Activated gamma-delta T cell (primary cell): ENCODE measurements at places on chromosomes 7 and 10.

GRCh38 chr10:132193907-132194552, 7.3 kb downstream of the DPYSL4 start:
- DNase-seq, result no peak

DNA sequence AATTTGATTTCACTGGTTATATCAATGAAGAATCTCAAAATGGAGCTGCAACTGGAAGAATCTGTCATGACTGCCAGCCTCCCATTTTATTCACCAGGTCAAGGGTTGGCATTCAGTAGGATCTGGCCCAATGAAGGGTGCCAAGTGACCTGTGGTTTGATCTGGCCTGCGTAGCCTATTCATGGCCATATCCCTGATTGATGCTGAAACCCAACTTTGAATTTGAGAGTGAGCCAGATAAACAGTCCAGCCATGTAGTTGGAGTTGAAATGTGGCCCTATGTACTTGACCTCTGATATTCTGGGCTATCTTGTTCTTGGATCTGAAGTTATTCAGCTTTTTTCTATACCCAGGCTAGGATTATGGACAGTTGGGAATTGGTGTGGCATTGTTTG, 1.5 kb downstream of the MKLN1 start:
- no peak for DNase-seq

GRCh38 chr10:21516242-21517131, 9.0 kb downstream of the SKIDA1 start:
- DNase-seq, result peak; percentile 39

DNA sequence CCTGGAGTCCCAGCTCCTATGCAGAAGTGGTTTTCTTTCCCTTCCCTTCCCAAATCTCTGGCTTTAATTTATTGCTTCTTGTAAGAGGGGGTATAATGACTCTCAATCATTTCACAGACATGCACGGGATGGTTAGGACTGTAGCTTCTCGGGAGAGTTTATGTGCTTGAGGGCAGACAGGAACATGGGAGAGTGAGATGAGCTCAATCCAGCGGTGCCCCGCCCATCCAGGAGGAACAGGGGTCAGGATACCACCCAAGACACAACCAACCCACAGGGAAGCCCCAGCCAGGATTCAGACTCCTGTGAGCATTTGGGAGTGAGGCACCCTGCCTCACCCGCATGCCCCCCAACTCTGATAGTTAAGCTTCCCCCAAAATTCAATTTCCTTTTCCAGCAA, 33.7 kb upstream of the GATAD1 start:
- no peak for DNase-seq

DNA sequence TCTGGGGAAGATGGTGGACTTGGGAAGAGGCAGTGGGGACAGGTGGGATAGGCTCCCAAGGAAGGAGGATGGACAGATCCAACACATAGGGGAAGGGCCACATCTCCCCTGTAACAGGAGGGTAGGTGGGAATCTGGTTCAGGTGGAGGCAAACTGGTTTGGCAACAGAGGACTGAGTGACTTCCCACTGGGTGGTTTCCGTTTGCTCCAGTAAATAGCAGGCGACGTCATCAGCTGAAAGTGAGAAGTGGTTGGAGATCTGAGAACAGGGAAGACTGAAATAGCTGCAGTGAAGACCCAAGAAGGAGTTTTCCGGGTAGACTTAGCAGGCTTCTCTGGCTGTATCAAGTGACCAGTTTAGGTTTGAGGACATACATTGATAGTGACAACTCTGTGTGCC, 504.4 kb downstream of the GALNT17 start:
- DNase-seq, result no peak

GRCh38 chr10:28910956-28911355, 233.6 kb downstream of the BAMBI start:
- no peak for DNase-seq

DNA sequence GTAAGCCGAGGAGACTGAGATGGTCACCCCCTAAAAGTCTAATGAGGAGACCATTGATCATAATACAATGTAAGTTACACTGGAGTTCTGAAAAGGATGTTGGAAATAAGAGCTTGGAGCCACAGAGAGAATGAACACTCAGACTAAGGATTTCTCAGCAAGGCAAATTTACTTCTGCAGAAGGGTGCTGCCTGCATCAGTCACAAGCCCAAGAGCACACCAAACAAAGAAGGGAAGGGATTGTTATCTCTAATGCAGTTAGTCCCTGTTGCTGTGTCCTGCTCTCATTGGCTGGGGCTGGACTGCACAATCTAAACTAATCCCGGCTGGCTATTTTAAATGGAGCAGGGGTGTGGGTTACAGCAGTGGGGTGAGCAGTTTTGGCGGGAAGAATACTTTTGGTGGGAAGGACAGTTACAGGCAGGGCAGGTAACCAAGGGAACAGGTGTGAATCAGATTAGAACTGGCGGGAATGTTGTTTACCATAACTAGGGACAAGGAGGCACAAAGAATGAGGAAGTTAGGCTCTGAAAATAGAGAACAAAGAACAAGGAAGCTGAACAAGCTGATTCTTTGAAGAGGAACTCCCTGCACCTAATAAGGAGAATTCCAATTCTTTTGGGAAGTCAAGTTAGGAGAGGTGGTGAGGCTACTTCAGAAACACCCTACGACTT, 30.3 kb upstream of the TRIM24 start:
- DNase-seq, result no peak

DNA sequence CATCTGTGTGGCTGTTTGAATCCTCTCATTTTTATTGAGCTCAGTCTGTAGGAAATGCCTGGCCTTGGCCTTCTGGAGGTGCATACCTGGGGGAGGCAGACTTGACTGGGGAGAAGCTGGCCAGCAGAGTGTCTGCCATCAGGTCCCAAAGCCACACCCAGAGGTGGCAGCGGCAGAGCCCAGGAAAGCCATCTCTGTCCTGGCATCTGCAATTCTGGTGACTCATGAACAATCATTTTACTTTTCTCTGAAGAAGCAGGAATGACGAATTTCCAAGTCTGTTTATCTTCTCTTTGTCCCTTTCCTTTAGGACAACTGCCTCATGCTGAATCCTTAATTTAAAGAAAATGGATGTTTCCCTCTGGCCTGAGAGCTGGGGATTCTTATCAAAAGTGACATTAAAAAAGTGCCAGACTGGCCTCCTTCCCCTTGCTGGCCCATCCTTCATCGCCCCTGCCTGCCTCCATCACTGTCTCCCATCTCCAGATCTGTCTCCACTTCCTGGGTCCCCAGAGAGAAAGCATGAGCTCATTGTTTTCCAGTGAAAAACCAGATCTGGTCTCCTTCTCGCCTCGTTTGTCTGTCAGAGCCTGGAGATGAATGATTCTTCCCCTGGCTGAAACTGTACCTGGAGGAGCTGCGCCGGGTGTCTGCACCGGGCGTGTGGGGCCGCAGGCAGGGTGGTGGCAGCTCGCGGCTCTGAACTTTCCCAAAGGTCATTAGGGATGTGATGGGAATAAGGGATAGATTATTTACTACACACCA, 124.5 kb downstream of the TMEM178B start:
- DNase-seq, result no peak

GRCh38 chr7:135169964-135170273, 588 bp downstream of the CYREN start:
- DNase-seq, result no peak

GRCh38 chr10:26881600-26882331, 21.0 kb upstream of the ABI1 start:
- no peak for DNase-seq

DNA sequence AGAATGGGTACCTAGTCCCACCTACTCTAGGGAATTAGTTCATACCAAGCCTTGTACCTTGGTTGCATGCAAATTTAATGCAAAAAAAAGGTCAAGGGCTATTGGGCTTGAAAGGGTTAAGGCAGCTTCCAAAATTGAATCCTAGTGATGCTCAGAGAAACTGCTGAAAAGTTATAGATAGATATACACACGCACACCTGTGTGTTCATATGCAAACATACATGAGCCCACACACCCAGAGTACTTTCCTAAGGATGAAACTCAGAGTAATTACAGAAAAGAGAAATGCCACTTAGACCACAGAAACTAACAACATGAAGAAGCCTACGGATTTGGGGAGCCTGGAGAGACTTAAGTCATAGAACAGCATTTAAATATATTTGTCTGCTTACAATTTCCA, 1.5 kb downstream of the SLC25A13 start:
- DNase-seq, result no peak

GRCh38 chr10:90947030-90947960, 26.4 kb upstream of the ANKRD1 start:
- DNase-seq, result no peak

- DNase-seq, result no peak
Observed at GRCh38 chr7:126228356-126229061, 1024.2 kb downstream of the GRM8 start.

GRCh38 chr7:36091874-36092176, 61.2 kb upstream of the EEPD1 start:
- no peak for DNase-seq

- DNase-seq, result no peak
Observed at GRCh38 chr7:52146871-52147634, 830.4 kb upstream of the COBL start.

- no peak for DNase-seq
Observed at GRCh38 chr7:80719261-80719660, 80.8 kb downstream of the CD36 start.

- DNase-seq, result no peak
Observed at GRCh38 chr10:129888784-129889616, 75.1 kb downstream of the EBF3 start.

- no peak for DNase-seq
Observed at GRCh38 chr7:38461887-38462286, 169.3 kb downstream of the AMPH start.

GRCh38 chr10:75243426-75243825, 7.7 kb upstream of the COMTD1 start:
- DNase-seq, result no peak

DNA sequence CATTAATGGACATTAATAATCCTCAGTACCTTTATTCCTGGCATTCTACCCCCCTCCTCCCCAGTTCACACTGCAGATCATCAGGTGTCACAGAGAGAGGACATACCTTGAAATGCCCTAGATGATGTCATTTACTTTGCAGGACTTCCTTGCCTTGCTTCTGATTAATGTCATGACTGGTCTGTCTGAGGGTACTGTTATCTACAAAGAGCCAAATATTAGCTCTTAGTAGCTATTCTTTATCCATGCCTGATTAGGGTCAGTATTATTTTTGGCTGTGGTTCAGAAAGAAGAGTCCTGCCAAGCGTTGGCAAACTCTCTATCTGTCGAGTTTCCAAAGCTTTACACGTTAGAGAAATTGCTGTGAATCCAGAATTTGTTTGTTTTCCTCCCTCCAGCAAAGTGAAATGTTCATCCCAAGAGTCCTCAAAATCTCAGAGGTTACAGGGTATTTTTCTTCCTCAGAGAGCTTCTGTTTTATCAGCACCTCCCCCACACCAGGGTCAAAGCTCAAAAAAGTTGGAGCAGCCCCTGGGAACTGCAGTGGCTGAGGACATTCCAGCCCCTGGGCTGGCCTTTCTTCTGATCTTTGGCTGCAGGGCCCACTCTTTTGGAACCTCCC, 12.6 kb downstream of the SCD start:
- no peak for DNase-seq

GRCh38 chr10:131963350-131963749, 18.4 kb downstream of the BNIP3 start:
- no peak for DNase-seq

- DNase-seq, result no peak
Observed at GRCh38 chr10:32204606-32205005, 142.4 kb downstream of the EPC1 start.

DNA sequence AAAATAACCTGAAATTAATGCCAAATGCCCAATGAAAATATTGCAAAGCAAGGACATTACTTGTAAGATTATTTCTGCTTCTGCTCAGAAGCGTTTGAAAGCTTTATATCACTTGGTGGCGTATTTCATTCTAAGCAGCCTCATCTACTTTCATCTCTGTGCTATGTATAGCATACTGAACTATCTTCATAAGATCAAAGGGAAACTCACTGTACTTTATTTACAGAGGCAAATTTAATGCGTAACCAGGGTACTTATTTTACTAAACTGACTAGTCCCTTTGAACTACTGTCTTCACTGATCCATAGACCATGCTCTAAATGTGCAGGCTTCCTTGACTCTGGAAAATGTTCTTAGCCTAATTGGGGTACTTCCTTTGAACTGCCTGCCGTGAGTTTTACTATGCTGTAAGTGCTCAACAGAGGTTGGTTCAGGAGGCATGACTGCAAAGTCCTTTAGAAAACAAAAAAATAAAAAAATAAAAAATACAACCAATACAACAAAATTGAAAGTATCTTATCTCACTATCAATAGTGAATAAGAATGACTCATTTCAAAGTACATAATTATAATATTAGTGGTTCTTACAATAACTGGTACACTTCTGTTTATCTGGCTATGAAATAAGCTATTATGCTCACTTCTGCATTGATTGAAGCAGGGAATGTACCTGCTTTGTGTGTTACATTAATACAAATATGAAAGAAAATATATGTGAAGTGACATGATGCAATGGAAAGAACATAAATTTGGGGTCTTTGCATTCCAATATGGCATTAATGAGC, 41.0 kb upstream of the TSPAN12 start:
- no peak for DNase-seq

DNA sequence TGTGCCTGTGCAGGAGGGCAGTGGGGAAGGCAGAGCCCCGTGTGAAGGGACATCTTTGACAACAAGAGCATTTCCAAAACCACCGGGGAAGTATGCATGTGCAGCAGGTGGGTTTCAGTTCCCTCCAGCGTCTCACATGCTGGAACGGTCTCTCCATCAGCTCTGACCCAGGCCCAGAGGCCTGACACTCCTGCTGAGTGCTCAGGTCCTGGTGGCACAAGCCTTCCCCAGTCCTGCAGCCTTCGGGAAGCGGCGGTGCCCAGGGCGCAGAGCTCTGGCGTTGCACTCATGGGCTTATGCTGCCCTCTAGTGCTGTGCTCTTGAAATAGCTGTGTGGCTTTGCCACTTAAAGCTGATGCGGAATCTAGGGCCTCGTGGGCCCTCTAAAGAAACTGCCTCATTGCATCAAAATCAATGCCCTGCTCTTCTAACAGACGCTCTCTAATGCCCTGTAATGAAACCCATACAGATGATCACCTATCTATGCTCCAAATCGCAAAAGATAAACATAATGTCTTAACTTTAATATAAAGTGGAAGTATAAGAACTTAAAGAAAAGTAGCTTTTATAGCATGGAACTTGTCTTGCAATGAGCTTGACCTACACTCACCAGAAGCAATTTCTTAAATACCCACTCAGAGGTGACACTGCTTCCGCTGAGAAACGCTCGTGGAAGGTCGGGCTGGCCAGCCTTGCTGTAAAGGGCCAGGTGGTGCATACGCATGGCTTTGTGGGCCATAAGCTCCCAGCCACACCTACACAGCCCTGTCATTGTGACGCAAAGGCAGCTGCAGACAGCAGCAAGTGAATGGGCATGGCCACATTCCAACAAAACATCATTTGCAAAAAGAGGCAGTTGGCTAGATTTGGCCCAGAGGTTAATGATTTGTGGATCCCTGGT, 38.6 kb downstream of the CLRN3 start:
- no peak for DNase-seq

GRCh38 chr7:5284304-5285281, 1.9 kb downstream of the SLC29A4 start:
- DNase-seq, result no peak

- no peak for DNase-seq
Observed at GRCh38 chr10:2834214-2834613, 233.1 kb upstream of the PFKP start.

- DNase-seq, result no peak
Observed at GRCh38 chr10:75013522-75013921, 97.9 kb upstream of the SAMD8 start.

- no peak for DNase-seq
Observed at GRCh38 chr7:7315851-7316250, 133.5 kb downstream of the C1GALT1 start.

- no peak for DNase-seq
Observed at GRCh38 chr10:98030991-98031431, 590 bp upstream of the CRTAC1 start.

GRCh38 chr10:110410329-110411046, 87.2 kb upstream of the DUSP5 start:
- no peak for DNase-seq

GRCh38 chr10:116247691-116248090, 25.3 kb downstream of the GFRA1 start:
- DNase-seq, result no peak
